ENCODE measurements at places on chromosomes 1 and 21. TPM values are rescaled to one million over a fixed set of nuclear protein-coding genes. Genes with fewer than 3 reads are reported as not detected.

GUCA2B gene
- not detected for total RNA-seq

DNA sequence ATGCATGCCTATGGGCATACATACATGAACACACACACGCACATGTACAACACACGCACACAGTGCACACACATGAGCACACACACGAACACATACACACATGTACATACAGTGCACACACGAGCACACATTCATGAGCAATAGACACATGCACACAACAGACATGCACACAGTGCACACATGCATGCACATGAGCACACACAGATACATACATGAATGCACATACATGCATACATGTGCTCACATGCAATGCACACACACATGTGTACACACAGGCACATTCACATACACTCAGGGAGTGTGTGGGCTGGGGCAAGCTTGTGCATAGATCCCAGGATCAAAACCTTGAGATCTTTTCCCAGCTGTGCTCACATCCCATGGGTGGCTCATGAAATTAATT, 18.9 kb downstream of the CRYAA start:
- no peak overlapping the region for H3K27ac ChIP-seq
- no peak overlapping the region for H3K4me3 ChIP-seq
- DNase-seq, result no peak
- no peaks in the 10 kb centered on the region for H3K36me3 ChIP-seq

DNA sequence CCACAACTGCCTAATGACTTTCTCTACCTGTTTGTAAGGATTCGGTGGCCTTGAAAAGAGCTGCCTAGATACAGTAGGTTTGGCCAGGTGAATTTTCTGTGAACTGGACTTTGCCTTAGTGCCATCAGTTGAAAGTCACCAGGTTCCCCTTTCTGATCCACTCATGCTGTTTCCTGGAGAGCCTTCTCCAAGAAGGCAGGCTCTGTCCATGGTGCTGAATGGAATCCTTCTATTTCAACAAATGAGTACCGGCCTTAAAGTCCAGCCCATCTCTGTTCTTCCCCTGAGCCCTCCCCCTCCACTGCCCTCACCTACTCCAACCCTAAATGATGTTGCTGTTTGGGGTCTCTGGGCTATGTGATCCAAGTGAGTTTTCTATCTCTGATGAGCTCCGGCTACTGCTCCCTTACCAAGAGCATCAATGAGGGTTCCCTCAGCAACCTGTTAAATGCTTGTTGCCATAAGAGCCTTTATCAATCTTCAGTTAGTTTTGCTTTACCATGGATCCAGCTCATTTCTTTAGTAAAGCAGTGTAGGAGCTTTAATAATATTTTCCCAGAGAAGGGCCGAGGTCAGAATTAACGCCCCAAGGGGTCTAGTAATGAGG, 500.4 kb downstream of the PTPRU start:
- peaks cover 2% of the 10 kb centered on the region for H3K27me3 ChIP-seq
- no peak for DNase-seq
- no peak overlapping the region for H3K4me3 ChIP-seq
- H3K27ac ChIP-seq, result no peak overlapping the region

DNA sequence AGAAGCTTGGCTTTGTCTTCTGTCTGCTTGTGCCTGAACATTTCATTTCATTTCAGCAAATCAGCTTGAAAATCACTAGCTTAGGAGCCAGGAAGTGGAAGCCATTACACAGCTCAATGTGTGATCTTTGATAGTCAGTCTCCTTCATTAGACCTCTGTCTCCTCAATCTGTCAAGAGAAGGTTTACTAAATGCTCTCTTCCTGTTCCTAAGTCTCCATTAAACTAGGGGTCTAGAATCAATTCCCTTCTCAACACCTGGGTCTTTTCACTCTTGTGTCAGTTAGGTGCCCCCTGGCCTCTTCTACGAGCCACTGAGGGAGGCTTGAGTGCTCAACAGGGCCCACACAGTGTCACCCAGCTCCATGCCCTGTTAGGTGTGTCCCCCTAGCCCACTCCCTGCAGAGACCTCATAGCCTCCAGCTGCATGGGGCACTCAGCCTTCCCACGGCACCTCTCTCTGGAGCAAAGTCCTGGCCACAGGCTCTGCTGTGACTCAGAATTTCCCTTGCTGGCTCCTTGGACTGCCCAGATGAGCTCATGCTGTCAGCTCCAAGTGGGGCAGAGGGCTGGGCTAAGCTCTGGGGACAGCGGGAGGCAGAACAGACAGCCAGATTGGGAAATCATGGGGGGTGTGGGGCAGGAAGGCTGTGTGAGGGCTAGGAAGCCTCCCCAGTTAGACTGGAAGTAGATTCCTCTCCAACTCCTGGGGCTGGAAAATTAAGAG, 115.7 kb upstream of the IPO9 start:
- H3K27ac ChIP-seq, result no peak overlapping the region
- peaks cover 27% of the 10 kb centered on the region for H3K4me1 ChIP-seq
- H3K36me3 ChIP-seq, result no peaks in the 10 kb centered on the region

All from GM12878 (cell line).